ENCODE measurements at places on chromosomes 1 and 21.

DNA sequence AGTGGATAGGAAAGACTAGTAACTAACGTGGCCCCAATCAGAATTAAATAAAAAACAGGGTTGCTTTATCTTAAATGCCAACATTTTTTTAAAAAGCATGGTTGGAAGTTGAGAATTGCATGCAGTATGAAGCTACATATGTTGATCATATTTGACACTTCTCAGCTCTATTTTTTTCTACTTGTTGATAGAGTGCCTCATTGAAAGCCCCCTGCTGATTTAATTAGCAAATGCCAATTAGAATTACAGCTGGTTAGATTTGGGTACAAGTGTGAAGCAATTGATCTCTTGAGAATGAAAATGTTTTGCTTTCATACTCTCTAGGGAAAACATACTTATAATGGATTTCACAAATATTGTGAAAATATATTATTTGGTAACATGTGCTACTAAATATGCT is 40.5 kb downstream of the CHD1L start:
- no peak for DNase-seq

- DNase-seq, result no peak
Measured at GRCh38 chr1:205678286-205679111, 1.8 kb downstream of the SLC45A3 start.

- DNase-seq, result no peak
Measured at GRCh38 chr1:173285048-173285447, 77.9 kb upstream of the TNFSF4 start.

GRCh38 chr1:63068626-63069025 is 253.7 kb upstream of the FOXD3 start:
- no peak for DNase-seq

- DNase-seq, result no peak
Measured at GRCh38 chr1:94999456-95000131, 72.7 kb upstream of the CNN3 start.

DNA sequence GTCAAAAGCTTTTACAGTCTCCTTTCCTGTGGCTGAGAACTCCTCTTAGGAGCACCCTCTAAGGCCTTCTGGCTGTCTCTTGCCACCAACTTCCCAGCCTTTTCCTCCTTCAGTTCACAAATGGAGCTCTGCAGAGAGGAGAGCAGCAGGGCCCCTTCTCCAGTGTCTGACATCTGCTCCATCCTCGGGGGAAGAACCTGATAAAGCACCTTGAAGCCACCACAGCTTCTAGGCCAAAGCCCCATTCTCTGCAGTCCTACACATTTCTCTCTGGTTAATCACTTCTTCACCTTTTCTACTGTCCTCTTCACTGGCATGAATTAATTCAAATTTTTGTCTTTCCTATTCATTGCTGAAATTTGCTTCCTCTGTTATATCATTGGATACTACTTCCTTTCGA is 378.1 kb upstream of the POU3F1 start:
- no peak for DNase-seq

DNA sequence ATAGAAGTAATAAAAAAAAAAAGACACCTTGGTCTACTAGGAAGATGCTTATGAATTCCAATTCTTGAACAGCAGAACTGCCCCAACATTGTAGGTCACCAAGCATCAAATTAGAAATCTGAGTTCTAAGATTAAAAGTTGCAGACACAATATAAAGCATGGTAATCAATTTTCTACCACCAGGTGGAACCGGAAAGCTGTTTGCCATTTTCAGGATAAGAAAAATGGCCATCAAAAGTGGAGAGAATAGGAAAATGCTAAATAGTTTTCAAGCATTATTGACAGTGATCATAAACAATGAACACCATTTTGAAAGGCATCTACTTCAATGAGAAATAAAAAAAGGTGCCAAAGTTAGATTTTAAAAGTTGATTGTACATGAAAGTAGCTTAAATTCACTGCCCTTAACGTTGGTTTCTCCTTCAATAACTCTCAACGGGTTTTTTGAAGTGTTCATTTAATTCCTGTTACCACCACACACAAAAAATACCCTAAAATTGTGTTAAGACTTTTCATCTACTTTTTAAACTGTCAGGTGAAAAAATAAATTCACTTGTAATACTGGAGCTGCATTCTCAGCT is 252.9 kb downstream of the KCNT2 start:
- DNase-seq, result no peak

DNA sequence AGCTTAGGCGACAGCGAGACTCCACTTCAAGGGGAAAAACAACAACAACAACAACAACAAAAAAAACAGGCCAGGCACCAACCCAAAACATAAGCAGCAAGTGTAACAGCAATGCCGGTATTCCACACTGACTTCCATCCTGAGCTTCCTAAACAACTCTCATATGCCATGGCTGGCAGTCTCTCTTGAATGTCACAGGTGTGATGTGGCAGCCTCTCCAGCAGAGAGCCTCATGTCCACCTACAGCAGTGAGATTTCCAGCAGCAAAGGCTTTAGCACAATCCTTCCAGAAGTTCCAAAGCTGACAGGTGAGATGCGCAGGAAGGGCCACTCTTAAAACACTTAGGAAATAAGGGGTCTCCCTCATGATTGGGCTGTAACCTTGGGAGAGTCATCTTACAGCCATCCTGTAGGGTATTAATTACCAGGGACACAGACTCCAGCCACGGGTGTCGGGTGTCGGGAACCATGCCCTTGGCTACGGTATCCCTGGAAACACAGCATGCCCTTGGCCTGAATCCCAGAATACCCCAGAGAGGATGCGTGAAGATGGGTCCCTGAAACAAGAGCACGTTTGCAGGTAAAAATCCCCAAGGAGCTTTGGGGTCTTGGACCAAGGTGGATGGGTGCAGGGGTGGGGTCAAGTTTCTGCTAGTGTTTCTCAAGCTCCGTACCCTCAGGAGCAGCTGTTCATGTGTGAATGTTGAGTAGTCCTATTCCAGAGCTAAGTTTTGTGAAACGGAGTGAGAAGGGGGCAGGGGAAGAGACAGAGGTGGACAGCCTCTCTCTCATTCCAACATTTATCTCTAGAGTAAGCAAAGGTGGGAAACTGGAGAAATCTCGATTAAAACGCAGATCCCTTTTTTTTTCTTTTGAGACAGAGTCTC is 31.4 kb downstream of the CLSTN1 start:
- peak; percentile 68 for DNase-seq

- no peak for DNase-seq
Measured at GRCh38 chr21:26715116-26715515, 130.1 kb downstream of the ADAMTS1 start.

- no peak for DNase-seq
Measured at GRCh38 chr1:167463080-167463479, 55.2 kb downstream of the CD247 start.

GRCh38 chr1:203026031-203026665 is at the start of gene PPFIA4:
Gene PPFIA4, plus strand, starts transcription at chr1:203026491. Its CDS starts 12,518 bp downstream, at chr1:203039009.
- peak; percentile 100 for DNase-seq

GRCh38 chr1:23004112-23004511 is 11.5 kb downstream of the TEX46 start:
- DNase-seq, result no peak

DNA sequence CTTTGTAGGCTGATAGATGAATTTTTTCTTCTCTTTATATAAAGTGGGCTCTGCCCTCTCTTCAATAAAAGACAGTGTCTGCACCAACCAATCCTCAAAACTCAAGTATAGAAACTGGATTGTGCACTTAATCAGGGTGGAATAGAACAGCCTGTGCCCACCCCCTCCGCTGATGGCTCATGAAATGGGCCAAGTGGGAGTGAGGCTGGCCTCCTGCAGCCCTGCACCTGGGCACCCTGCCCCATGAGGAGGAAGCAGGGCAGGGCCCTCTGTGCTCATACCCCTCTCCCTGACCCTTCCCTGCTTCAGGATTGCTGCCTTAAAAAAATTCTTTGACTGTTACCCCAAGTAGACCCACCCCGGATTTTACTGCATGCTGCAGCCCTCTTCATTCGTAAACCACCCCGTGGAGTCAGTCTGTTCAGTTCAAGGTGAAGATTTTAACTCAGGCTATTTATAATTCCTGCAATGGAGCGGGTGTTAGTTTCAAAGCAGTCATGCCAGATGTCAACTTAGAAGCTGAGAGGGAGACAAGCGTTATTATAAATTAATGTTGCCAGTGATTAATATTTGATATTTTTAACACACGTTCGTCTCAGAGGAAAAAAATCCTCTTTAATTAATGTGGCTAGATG is 15.8 kb downstream of the PROK1 start:
- DNase-seq, result no peak

GRCh38 chr1:66527686-66528085 is 6.3 kb upstream of the SGIP1 start:
- DNase-seq, result no peak

DNA sequence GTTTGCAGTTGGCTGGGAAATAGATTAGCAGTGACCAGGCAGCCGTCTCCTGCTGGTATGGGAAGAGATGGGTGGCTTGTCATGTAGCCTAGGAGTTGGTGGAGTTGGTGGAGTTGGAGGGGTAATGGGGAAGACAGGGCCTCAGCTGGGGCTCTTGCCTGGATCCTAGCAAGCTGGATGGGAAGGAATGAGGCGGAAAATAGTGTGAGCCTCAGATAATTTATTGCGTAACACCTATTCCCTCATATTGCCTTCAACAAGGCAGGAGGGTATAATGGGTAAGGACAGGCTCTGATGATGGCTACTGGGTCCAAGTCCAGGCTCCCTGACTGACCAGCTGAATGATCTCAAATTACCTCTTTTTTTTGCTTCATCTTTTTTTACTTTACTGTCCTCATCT is 12.6 kb downstream of the MAP7D1 start:
- no peak for DNase-seq

DNA sequence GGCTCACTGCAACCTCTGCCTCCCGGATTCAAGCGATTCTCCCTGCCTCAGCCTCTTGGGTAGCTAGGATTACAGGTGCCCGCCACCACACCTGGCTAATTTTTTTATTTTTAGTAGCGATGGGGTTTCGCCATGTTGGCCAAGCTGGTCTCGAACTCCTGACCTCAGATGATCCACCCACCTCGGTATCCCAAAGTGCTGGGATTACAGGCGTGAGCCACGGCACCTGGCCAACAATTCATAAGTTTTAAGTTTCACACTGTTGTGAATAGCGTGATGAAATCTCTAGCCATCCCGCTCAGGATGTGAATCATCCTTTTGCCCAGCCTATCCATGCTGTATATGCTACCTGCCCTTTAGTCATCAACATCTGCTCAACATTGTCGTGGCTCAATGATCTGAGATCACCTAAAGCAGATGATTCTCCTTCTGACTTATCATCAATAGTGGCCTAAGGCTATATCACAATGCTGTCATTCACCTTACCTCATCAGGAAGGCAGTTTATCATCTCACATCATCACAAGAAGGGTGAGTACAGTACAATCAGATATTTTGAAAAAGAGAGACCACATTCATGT is 2.6 kb downstream of the PFDN2 start:
- no peak for DNase-seq

DNA sequence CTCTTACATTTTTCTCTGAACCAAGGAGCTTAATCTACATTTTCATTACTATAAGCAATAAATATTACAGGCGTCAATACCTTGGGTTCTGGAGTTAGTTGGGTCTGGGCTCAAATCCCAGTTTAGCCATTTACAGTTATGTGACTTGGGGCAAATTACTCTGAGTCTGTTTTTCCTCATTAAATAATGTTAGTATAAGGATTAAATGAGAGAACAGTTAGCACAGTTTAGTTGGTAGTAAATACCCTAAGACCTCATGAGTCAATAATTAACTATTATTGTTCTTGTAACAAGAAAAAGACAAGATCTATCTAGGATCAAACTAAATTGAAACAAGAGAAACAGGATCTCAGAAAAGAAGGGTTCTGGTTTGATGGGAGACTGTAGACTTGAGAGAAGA is 4.6 kb downstream of the C1orf116 start:
- DNase-seq, result no peak

DNA sequence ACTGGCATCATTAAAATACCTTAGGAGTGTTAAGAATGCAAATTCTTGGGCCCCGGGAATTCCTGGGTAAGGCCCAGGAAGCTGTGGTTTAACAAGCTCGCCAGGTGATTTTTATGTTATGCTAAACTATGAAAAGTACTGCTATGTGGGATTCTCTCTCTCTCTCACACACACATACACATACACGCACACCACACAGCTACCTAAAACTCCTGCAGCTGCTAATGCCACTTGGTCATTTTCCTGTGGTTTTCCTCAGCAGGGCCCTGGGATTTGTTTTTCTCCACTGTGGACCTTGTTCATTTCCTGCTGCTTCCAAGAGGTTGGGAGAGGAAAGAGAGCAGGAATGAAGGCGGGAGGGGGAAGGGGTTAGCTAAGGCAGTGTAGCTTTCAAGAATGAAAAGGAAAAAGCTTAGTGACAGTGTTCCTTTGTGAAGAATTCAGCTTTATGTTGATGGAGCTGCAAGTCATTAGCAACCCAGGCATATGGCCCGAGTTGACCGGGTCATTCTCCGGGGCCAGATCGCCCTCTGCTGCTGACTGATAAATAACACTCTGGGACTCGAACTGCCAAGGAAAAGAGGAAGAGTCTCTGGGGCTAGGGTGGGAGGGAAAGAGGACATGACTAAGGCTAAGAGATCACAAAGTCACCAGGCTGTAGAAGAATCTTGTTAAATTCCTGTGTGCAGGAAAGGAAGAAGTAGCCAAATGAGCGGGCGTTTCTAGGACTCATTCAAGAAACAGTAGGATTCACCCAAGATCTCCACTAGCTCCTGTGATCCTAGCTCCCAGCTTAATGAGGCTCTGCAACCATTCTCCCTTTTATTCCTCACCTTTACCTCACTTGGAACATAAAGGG is 30.5 kb upstream of the LRIG2 start:
- peak; percentile 75 for DNase-seq

DNA sequence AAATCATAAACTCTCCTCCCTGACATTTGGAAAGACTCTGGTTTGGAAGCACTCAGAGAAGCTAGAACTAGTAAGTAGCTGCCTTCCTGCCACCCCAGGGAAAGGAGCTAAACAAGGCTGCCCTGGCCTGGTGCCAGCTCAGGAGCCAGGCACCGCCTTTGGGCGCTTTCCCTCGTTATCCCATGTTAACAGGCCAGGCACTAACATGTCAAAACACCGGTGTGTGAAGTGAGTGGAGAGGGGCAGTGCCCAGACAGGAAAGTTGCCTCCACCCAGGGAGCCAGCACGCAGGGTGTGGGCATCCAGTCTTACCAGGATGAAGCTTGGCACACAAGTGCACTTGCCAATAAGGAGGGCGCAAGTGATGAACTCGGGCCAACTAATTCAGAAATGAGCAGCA is 346.8 kb downstream of the RRAGC start:
- no peak for DNase-seq

DNA sequence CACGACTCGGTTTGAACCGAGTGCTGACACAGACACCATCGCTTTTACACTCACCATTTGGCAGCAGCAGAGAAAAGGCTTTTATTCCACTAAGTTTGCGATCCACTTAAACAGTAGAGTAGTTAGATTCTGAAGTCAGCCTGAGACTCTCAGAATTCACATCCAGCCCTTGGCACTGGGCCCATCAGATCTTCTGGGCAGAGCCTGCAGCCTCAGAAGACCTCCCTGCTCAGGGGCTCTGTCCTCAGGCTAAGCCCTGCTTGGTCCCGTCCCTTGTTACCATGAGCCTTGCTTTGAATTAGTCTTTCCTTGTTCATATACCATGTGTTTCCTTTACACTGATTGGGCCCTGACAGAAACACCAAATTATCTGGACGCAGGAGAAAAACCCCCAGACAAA is 41.4 kb upstream of the AJAP1 start:
- no peak for DNase-seq

All from HEK293T (cell line).